ENCODE measurements at places on chromosomes 1 and 21. TPM values are rescaled to one million over a fixed set of nuclear protein-coding genes. Genes with fewer than 3 reads are reported as not detected.

- peak; percentile 66 for DNase-seq
Observed at GRCh38 chr21:27429710-27430341, 462.9 kb upstream of the ADAMTS5 start.

GRCh38 chr1:188668083-188668482, 1809.6 kb downstream of the BRINP3 start:
- DNase-seq, result no peak

GRCh38 chr1:237267743-237268142, 225.8 kb downstream of the RYR2 start:
- DNase-seq, result no peak

DNA sequence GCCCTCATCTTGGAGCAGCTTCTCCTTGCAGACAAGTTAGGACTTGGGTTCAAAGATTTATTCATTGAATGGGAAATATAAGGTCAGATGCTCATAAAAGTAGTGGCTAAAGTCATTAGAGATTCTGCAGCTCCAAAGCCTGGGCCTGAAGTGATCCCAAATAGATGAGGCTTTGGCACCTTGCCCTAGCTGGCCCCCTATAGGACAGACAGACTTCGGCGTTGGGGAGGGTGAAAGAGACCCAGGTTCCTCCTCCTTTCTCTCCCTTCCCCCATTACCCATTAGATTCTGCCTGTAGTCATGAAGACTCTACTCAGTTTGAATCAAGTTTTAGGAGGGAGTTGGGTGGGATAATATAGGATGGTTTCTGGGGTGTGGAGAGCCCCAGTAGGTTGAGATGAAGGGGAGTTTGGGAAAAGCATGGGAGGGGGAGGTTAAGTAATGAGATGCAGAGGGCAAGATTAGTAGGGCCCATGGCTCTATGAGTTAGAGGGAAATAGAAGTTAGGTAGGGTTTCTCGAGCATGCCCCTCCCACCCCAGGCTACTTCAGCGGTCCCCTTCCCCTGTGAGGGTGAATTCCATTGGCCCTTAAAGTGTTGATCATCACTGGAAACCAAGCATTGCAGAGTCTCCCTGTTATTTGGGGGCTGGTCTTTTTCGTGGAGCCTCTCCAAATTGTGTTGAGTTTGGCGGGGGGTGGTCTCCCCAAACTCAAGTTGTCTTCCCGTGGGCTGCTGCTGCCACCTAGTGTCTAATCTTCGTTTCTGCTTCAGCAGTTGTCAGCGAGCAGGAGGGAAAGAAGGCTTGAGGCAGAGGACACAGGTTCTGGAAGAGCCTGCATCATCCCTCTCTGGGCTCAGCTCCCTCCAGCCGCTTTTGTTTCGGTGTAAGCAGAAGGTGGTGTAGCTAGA, 2.1 kb upstream of the AHDC1 start:
- peak; percentile 53 for DNase-seq

DNA sequence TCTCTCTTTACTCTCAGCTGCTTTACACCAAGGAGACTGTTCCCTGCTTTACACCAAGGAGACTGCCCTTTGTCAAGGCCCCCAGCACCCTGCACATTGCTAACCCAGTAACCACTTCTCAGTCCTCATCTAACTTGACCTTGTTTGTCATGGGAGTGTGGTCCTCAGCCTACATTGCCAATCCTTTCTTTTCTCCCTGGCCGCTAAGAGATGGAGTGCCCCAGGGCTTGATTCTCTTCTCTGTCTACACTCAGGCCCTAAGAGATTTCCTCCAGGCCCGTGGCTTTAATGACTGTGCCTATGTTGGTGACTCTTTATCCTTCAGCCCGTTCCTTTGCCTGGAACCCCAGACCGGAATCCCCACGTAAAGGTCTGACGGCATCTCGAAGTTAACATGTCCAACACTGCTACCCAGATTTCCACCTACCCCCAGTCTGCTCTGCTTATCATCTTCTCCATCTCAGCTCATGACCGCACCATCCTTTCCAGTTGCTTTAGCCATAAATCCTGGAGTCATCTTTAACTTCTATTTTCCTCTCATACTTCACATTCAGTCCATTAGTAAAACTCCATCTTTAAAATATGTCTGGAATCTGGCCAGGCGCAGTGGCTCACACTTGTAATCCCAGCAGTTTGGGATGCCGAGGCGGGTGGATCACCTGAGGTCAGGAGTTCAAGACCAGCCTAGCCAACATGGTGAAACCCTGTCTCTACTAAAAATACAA, 9.5 kb upstream of the SEMA4A start:
- DNase-seq, result no peak

- DNase-seq, result no peak
Observed at GRCh38 chr1:230544758-230545157, 97.5 kb upstream of the COG2 start.

DNA sequence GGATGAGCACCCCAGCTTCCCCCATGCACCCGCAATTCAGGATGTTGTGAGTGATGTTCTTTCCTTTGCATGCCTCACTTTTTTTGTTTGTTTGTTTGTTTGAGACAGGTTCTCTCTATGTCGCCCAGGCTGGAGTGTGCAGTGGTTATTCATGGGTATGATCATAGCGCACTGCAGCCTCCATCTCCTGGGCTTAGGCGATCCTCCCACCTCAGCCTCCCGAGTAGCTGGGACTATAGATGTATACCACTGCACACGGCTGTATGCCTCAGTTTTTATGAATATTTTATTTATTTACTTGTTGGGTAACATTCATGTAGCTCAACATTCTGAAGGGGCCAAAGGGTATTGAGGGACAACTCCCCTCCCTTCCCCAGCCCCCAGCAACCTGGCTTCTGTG, 54.8 kb downstream of the H3-3A start:
- DNase-seq, result no peak

DNA sequence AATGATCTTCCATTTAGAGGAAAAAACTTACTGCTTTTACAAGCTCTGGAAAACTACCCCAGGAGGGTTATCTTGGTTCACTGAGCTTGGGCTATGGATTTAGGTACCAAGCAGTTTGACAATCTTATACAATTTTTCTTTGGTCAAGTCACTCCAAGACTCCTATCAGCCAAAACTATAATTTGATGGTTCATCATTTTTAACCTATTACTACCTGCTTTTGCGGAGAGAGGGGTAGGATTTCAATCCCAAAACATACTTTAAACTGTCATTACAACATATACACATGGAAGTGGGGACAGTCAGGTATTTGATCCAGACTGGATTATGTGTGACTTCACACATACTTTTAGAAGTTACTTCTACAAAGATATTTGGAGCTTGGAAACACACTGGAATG, 71.8 kb downstream of the RUNX1 start:
- no peak for DNase-seq

GRCh38 chr21:15651172-15651571, 78.6 kb upstream of the USP25 start:
- no peak for DNase-seq

DNA sequence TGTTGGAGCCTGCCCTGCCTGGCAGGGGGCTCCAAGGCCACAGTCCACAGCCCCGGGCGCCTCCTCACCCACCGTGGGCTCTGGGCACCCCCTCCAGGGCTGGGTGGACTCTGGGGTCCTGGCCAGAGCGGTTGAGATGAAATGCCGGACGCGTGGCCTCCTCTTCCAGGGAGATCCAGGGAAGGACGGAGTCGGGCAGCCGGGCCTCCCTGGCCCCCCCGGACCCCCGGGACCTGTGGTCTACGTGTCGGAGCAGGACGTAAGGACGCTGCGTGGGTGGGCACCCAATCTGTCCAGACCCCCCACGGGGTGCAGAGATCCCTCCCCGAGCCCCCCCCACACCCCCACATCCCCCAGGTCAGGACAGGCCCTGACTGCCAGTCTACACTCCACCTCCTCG, 51.2 kb downstream of the SLC19A1 start:
- no peak for DNase-seq

- no peak for DNase-seq
Observed at GRCh38 chr1:172882385-172882784, 168.4 kb downstream of the TNFSF18 start.

GRCh38 chr1:208242146-208242545, 2.0 kb downstream of the PLXNA2 start:
- no peak for DNase-seq

GRCh38 chr21:46084709-46085108, 13.2 kb upstream of the COL6A2 start:
- DNase-seq, result no peak

DNA sequence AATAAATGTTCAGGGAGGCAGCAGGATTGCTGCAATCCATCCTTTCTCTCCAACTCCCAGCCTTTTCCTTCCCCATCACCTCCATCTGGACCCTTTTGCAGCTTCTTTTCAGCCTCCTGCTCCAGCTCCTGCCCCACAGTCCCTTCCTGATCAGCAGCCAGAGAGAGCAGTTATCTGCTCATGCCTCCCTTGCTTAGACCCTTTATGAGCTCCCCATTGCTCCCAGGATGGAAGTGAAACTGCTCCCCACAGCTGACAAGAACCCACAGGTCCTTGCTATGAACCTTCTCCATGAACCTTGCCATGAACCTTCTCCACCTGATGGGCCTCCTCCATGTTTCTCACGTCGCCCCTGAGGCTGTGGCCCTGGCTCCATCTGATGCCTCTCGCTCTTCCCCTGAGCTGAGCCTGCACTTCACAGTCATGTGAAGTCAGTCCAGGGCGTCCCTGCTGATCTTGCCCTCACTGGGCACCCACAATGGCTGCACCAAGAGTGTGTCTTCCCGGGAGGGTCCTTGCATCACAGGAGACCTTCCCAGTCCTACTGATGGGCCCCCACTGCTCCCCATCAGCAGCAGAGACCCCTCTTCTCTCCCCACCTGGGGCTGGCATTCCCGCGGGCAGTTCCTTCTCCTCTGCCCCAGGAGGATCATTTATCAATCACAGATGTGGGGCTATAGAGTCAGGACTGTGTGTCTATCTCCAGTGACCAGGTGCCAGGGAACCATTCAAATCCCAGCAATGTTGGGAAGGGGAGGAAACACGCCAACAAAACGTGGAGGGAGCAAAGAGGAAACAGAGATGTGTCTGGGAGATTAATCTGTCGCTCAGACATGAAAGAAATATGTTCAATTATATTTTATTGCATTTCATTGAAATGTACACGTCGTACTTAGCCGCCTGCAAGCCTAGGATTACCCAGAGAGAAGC, 73.1 kb downstream of the MATN1 start:
- DNase-seq, result no peak

GRCh38 chr1:39131940-39132339, 72.6 kb upstream of the MACF1 start:
- DNase-seq, result no peak

- DNase-seq, result peak; percentile 86
Observed at GRCh38 chr1:55684131-55684650, 469.0 kb upstream of the USP24 start.

DNA sequence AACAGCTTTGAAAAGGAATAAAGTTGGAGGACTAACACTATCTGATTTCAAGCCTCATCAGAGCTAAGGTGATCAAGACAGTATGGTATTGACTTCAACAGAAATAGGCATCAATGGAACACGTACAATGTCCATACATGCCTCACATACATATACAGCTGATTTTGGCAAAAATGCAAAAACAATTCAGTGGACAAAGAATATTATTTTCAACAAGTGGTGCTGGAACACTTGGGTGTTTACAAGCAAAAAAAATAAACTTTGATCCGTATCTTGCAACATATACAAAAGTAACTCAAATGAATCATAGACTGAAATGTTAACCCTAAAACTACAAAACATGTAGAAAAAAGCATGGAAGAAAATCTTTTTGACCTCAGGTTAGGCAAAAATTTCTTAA, 141.9 kb upstream of the ZC3H11B start:
- no peak for DNase-seq

The OR2AK2 gene
- total RNA-seq, result not detected

The TCP10L gene
- total RNA-seq, result not detected

The RHEX gene
- total RNA-seq, result not detected

The DLGAP3 gene
- 0.12 TPM for total RNA-seq

The OR2L8 gene
- not detected for total RNA-seq

The LRRC3 gene
- total RNA-seq, result 4.2 TPM

The CFHR3 gene
- not detected for total RNA-seq

The LRRC8C gene
- 40.6 TPM for total RNA-seq

The C1orf87 gene
- total RNA-seq, result not detected

The KCNA3 gene
- total RNA-seq, result not detected
